Non-pigmented ciliary epithelial cell (primary cell): ENCODE measurements at places on chromosomes 7 and 10.

GRCh38 chr7:107446988-107447387 is 22.9 kb upstream of the GPR22 start:
- DNase-seq, result peak; percentile 22

- no peak for DNase-seq
These were observed 29.8 kb downstream of the BCAP29 start for GRCh38 chr7:107609811-107610261.

- no peak for DNase-seq
These were observed 296.0 kb downstream of the PPP1R3A start for GRCh38 chr7:113622796-113623195.

DNA sequence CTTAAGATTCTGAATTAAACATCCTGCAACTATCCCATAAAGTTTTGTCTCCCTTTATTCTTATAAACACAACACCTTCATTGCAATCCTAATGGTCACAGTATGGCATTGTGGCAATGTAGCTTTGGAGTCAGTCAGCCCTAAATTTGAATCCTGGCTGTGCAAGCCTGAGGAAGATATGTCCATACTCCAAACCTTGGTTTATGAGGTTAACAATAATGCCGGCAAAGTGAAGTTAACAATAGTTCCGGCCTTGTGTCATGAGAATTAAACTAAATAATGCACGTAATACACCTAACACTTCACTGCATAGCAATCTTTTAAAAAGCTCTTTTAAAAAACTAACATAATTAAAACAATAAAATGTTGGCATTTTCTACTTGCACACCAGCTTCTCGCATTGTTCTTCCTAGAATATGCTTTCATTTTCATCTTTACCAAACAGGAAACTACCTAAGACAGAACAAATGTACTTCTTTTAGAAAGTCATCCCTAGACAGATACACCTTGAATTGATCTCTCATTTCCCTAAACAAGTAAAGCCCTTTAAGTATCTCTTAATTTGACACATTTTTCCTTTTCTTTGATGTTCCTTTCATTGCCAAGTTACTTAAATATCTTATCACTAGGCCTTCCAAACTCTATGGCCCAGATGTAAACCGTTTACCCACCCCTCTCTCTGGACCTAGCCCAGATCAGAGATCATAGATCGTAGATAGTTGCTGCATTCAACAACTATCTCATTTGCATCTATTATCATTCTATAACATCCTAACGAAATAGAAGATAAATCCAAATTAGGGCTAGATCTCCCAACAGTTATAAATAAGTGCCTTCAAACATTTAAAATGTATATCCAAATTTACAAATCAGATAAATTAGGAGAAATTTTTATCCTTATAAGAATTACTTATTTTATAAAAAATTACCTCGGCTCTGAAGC is 66.7 kb downstream of the CREB3L2 start:
- DNase-seq, result no peak

GRCh38 chr7:139016931-139017511 is 18.8 kb downstream of the ZC3HAV1L start:
- DNase-seq, result no peak

DNA sequence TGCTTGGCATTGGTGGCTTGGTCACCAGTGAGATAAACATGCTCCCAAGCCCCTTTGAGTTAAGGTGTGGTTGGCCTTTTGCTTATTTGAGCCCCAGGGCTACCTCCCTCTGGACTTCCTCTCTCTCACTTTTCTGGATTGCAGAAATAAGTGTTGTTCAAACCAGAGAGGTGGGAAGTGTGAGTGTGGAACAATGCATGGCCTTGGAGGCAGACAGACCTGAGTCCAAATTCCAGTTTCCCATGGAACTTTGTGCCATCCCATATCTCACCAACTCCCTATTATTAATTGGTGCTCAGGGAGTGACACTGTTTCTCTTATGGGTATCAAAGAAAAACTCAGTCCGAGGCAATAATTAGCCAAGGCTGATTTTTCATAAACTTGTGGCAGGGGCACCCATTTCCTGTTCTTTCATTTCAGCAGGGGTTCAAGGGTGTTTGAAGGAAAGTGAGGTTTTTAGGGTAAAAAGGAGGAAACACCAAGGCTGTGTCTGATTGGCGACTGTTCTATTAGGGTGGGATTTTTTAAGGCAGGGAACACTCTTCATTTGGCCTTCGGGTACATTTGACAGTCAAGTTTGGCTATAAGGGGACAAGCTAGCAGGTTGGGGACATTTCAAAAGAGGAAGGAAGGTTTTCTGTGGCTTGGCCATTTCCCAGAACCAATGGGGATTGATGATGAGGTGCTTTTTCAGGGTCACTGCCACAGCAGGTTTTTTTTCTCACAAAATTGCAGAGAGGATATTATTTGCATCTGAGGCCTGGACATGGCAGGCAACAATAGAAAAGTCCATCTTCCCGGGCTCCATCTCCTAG is 148.8 kb upstream of the NPY start:
- no peak for DNase-seq

DNA sequence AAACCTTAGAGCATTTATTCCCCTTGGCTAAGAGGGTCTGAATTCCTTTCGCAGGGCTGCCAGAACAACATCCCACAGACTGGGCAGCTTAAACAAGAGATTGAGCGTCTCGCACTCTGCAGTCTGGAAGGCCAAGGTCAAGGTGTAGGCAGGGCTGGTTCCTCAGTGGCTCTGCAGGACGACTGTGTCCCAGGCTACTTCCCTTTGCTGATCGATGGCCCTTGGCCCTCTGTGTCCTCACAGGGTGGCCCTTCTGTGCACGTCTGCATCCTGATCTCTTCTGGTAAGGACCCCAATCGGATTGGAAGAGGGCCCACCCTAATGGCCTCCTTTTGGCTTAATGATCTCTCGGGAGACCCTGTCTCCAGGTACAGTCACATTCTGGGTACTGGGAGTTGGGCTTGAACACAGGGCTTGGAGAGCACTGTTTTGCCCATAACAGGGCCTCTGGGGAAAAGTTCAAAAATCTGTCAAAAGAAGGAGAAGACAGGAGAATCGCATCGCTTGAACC is 35.1 kb upstream of the DNAJB6 start:
- no peak for DNase-seq

DNA sequence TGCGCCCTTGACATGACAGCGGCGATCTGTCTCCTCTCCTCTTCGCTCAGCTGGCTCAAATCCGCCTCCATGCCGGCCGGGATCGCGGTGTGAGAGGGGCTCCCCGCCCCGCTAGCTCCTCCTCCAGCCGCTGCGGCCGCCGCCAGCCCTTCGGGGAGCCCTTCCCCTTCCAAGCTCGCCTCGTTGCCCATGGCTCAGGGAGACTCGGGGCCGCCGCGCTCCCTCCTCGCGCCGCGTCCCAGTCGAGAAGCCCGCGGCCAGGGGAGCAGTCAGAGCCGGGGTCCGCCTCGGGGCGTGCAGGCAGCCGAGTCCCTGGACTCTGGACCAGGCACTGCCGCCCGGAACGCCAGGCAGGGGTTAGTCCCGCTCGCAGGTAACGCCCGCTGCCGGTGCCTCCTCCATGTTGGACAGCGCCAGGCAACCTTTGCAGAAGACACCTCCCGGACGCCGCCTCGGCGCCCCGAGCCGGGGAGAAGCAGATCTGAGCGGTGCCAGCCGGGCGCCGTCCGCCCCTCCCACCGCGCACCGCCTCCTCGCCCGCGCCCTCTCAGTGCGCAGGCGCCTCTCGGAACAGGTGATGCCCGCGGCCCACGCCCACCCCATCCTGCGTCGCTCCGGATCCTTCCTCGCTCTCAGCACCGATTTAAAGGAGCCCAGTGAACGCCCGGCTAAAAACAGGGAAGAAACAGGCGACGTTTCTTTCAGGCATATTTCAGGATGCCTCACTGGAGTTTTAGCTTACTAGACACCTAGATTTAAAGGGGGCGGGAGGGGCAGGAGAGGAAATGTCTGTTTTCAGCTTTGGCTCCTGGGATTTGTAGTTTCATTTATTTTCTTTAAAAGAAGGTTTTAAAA is at the start of gene PCLO:
TSS of gene PCLO (minus strand) at position 483 of the 855 bp plus-strand sequence. CDS start at position 191, 292 bp downstream.
- no peak for DNase-seq

DNA sequence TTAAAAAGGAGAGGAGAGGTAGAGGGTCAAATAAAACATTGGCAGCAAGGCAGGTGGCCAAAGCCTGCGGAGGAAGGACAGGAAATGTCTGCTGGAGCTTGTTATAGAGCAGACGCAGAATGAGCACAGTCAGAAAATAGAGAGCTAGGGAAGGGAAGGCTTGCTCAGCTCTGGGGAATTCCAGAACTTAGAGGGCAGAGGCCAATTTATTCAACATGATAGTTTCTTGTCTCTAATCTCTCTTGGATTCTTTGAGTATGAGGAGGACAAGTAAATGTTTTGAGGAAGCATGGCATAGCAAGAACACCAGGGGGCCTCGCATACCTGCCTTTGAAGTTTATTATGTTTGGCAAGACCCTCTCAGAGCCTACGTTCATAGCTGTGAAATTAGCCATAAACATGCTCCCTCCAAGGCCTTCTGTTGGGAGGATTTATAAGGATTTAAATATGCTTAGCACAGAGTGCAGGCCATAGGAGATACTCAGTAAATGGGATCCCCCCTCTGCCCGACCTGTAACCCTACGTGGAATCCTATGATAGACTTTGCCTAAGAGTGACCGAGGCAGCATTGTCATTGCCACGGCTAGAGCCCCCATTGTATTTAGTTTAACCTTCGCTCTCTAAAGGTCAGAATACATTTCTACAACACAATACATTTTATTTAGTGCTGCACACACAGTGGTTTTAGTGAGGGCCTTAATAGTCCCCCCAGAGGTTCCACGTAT is 293.9 kb downstream of the CCDC3 start:
- DNase-seq, result peak; percentile 96

DNA sequence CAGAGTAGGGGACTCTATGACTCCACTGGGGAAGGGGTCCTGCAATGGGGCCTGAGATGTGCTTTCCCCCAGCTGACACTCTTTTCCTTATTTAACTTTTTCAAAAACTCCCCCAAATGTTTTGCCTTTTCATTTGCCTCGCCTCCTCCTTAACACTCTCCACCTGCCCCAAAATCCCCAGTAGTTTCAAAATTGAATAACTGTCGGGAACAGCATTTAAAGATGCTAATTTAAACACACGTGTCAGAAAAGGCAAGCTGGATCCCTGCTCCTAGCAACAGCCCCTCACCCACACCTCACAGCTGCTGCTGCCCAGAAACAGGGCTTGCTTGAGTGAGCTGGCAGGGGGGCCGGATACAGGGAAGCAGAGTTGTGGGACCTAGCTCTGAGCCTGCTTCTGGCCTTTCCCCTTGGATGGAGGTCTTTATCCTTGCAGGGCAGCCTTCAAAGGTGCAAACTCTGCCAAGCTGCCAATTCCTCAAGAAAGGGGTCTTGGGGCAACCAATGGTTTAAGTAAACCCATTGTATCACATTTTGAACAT is 115.3 kb downstream of the KCNMA1 start:
- DNase-seq, result no peak

GRCh38 chr10:94093286-94093905 is 99.7 kb downstream of the PLCE1 start:
- DNase-seq, result no peak

GRCh38 chr10:3365630-3366029 is 193.0 kb upstream of the PITRM1 start:
- no peak for DNase-seq

- no peak for DNase-seq
These were observed 25.2 kb downstream of the GNAI1 start for GRCh38 chr7:80159802-80160201.

DNA sequence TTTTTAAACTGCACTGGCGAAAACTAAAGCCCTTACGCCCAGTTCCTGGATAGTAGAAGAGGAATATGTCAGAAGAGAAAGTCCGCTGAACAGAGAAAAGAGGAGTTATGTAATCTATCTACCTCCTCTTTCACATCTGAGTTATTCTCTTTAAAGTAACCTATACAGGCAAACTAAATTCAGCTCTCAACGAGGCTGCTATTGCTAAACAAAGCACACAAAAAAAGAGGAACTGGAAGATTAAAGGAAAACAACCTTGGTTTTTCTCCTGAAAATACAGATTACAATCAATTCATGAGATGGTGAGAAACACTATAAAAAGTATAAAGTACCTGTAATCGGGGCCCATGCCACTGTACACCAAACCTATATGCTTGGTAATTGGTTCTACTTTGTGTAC is 5.8 kb downstream of the PSMA2 start:
- DNase-seq, result no peak

DNA sequence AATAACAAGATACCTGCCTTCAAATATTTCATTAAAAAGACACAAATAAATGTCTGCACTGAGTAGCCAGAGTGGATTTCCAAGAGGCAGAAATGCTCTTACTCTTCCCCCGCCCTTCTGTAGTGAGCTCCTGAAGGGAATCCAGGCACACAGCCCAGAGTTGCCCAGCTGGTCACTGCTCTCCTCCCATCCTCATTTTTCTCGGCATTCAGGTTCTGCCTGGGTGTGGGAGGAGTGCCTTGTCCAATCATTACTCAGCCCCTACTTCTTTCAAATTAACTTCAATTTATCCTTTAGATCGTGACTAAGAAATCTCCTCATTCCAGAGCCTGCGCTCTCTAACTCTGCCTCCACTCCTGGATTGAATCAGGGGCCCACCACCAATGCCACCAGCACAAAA is 12.2 kb downstream of the CCDC6 start:
- DNase-seq, result no peak

- peak; percentile 88 for DNase-seq
These were observed 91.9 kb upstream of the MBL2 start for GRCh38 chr10:52864201-52865106.

GRCh38 chr7:149883452-149883861 is 9.7 kb downstream of the ATP6V0E2 start:
- no peak for DNase-seq

DNA sequence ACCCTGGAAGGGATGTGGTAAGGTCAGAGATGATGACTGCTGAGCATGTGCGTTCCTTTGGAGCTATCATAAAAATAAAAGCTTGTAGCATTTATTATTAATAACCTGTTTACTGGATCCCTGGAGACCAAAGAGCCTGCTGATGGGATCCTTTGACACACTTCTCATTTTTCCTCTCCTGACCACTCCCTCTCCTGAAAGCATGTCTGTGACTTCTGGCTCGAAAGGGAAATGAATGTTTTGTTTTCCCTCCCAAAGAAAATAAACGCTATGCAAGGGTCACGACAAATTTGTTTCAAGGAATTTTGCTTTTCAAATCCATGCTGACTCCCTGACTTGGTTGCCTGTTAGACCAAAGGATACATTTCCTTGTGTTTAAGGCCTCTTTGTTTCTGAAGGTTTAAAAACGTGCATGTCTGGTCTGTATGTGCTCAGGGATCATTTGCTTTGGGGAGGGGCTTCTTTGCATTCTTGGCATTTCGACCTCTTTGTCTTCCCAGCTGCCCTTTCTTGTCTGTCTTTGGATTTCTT is 185.1 kb upstream of the AGK start:
- no peak for DNase-seq

DNA sequence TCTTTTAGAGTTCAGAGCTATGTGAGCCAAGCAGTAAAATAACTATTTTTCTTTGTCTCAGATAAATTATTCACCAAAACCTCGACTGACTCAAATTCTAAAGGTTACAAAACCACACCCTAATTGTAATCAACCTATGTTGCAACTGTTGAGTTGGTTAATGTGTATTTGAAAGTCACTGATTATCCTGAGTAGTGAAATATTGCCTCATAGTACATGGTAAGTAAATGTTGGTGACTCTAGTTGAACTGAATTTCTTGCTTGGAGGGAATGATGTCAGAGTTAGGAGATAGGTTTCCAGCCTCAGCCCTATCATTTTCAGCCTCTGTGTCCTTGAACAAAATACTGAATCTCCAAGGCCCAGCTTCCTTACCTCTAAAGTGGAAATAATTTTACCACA is 3.0 kb upstream of the CYP2C18 start:
- no peak for DNase-seq

GRCh38 chr10:119658274-119658673 is 7.1 kb downstream of the BAG3 start:
- DNase-seq, result peak; percentile 73

- no peak for DNase-seq
These were observed 62.4 kb upstream of the PDK4 start for GRCh38 chr7:95658676-95659075.
